Aorta (tissue), 5 donors: ENCODE measurements at places on chromosomes 16 and 17.

DNA sequence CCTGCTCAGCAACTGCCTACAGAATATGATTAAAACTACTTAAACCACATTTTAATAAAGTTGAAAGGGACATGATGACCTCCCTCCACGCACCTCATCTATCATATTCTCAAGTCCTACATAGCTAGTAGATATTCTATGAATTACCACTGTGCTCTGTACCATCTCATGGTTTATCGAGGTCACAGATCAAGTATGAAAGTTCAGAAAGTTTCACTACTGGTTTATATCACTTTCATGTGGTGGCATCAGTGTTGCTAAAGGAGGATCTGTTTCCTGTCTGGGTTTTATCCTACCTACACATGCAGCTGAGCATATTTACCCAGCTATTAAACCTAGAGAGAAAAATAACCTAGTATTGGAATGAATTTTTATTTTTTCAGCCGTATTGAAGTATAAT, 214.9 kb upstream of the MON1B start:
- no peak for DNase-seq

- DNase-seq, result no peak
These were observed 539 bp downstream of the LRRC45 start for GRCh38 chr17:82023447-82024241.

- DNase-seq, result no peak
These were observed at the start of gene NME4 for GRCh38 chr16:397135-397661. NME4 (plus strand) TSS chr16:397199; CDS start chr16:397223, 24 bp downstream.

GRCh38 chr16:6536411-6536810, 796.2 kb upstream of the RBFOX1 start:
- no peak for DNase-seq
